ENCODE measurements at places on chromosomes 5 and 9.

GRCh38 chr5:129804705-129805104 lies 56.8 kb downstream of the MINAR2 start:
- DNase-seq = no peak

- no peak for DNase-seq
Observed at GRCh38 chr5:58972301-58972700, 389.4 kb downstream of the RAB3C start.

DNA sequence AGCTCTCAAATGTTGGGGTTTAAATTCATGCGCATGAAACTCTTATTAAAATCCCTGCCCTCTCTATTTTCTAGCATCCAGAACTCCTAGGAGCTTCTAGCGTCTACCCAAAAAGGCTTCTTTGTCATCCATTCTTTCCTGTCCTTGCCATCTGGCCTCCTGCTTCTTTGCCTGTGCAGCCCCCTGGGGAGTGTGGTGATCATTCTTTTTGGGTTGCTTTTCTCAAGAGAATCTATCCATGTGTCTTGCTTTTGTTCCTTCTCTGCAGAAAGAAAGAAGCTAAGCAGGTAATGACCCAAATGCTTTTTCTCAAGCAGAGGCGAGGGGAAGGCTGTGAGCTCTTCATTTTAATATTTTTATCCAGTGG lies 26.6 kb downstream of the SKP2 start:
- no peak for DNase-seq

GRCh38 chr5:111075520-111075919 lies 4.0 kb downstream of the TSLP start:
- DNase-seq = no peak

DNA sequence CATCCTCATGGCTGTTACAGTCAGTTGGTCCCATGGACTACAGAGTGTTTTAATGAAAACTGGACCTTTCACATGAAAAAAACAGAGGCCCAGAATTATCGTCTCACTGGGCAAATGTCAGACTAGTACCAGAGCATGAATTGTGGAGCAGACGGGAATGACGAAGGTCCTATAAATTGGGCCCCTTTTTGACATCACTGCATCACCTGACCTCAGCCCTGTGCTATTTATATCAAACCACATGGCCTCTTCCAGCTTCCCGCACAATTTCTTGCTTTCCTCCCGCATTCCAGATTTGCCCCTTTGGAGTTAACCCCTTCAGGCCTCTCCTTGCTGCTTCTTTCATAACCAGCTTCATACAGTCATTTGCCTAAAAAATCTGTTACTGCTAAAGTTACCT lies 301.7 kb downstream of the ATPSCKMT start:
- no peak for DNase-seq

DNA sequence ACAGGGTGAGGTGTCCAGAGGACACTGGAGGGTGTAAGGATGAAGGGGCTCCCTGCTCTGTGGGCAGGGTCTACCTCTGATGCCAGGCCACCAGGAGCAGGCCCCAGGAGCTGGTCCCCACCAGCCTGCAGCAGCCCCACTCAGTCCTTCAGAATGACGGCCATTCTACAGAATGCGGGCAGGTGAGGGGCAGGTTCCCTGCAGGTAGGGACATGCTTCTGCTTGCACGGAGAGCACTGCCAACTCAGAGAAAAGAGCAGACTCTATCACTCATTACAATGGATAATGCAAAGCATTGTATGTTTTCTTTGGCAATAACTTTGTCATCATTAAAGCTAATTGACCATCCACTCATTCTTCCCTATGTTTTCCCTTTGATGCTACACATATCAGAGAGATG lies 39.0 kb downstream of the DDX31 start:
- no peak for DNase-seq

DNA sequence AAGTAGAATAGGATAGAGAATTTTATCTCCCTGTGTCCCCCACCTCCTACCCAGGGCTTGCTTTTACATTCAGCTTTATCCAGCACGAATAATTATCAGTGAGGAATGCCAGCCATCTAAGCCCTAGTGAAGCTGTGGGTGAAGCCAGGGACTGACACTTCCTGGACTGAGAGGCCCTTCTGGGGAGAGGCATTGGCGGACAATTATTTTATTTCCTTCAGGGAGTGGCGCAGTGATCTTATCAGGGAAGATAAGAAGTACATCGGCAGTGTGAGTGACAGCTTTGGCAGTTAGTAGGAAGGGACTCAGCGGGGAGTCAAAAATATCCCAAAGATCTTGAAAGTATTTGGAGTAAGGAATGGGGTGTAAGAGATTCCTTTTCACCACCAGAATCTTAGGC lies 34.9 kb upstream of the RPS23 start:
- DNase-seq = no peak

GRCh38 chr5:136042665-136043121 lies 13.9 kb downstream of the TGFBI start:
- no peak for DNase-seq

GRCh38 chr5:77230727-77231470 lies 20.4 kb downstream of the PDE8B start:
- no peak for DNase-seq

DNA sequence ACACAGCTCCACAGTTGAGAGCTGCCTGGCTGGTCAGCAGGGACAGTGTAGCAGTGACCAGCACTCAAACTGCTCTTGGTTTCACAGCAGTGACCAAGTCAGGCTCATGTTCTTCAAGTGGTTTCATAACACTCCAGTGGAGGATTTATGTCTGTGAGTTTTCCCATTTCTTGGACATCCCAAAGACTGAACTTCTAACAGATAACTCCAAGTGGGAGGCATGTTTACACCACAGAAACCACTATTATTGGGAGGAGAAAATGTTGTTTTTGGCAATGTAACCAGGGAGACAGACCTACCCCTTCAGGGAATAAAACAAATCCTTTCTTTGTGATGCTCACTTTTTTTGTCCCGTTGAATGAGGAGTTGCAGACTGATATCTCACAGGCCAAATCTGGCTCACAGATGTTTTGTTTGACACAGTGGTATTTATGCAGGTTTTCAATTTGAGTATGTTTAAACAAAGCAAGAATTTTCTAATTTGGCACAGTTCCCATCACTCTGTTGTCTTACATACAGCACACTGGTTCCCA lies 141.5 kb downstream of the RMI1 start:
- no peak for DNase-seq

All from DMS79 treated with DMSO at 0.1 percent for 48 hours (cell line).